ENCODE measurements at places on chromosomes 1 and 21.

GRCh38 chr1:31642366-31642765, 2.3 kb downstream of the PEF1 start:
- no peak for DNase-seq

GRCh38 chr21:19995253-19995652, 1003.0 kb upstream of the NCAM2 start:
- DNase-seq, result no peak

- no peak for DNase-seq
These were observed 64.8 kb upstream of the ATP5PO start for GRCh38 chr21:33980276-33980916.

- no peak for DNase-seq
These were observed 710 bp upstream of the PDXK start for GRCh38 chr21:43717967-43718871.

DNA sequence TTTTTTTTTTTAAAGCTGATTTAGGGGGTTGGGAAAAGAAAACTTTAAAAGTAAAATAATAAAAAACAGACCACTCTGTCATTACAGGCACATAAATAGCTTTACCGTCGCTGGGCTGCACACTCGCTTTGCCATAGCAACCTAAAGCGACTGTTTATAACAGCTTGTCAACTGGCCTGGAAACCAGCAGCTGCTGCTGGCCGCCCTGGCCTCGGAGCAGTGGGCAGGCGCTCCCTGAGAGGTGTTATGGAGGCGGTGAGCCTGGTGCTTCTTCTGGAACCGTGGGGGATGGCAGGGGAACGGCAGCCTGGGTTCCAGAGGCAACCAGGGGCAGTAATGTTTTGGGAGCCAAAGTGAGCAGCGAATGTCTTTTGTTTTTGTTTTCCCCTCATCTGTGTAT, 45.7 kb downstream of the ATP2B4 start:
- no peak for DNase-seq

All from stimulated activated CD8-positive, alpha-beta memory T cell treated with anti-CD3 and anti-CD28 coated beads, Interleukin-7, amount 100 ng/mL, for 24 hours (primary cell).